Natural killer cell treated with Interleukin-12 subunit alpha and Interleukin-12 subunit beta and Interleukin-15 and Interleukin-18, amount 100 ng/mL, for 72 hours (primary cell): ENCODE measurements at places on chromosomes 2 and 18. TPM values are rescaled to one million over a fixed set of nuclear protein-coding genes. Genes with fewer than 3 reads are reported as not detected.

ARHGAP28 gene
- total RNA-seq, result not detected

TLX2 gene
- 0.95 TPM for total RNA-seq

GAL3ST2 gene
- 2.8 TPM for total RNA-seq

IL18RAP gene
- 159 TPM for total RNA-seq

TMEM169 gene
- total RNA-seq, result 0.56 TPM

GRCh38 chr2:40204268-40204667, 247.6 kb downstream of the SLC8A1 start:
- no peaks in the 10 kb centered on the region for H3K36me3 ChIP-seq
- DNase-seq, result no peak
- H3K4me1 ChIP-seq, result no peaks in the 10 kb centered on the region
- H3K27ac ChIP-seq, result no peak overlapping the region
- no peak overlapping the region for H3K4me3 ChIP-seq

DNA sequence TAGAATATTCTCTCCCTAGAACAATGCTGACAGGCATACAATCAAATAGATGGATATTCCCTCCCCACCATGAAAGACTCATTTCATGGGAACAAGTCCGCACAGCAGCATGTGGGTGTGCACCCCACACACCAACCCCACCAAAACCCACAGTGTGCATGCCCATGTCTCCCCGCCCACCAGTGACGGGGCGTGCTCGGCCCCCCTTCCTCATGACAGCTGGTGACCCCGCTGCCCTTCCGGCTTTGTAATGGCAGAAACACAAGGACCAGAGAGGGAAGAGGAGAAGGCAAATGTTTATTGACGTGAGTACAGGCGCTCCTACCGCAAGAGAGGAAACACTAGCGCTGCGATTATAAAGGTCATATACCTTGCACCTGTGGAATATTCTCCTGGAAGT, 30.8 kb upstream of the ODC1 start:
- peaks cover 6% of the 10 kb centered on the region for H3K4me1 ChIP-seq
- H3K27ac ChIP-seq, result no peak overlapping the region
- H3K4me3 ChIP-seq, result no peak overlapping the region
- DNase-seq, result no peak
- peaks cover 14% of the 10 kb centered on the region for H3K27me3 ChIP-seq

GRCh38 chr2:185484602-185485001, 254.0 kb upstream of the FSIP2 start:
- H3K27ac ChIP-seq, result no peak overlapping the region
- H3K4me3 ChIP-seq, result no peak overlapping the region
- H3K4me1 ChIP-seq, result no peaks in the 10 kb centered on the region
- DNase-seq, result no peak
